ENCODE measurements at places on chromosomes 13 and 19.

DNA sequence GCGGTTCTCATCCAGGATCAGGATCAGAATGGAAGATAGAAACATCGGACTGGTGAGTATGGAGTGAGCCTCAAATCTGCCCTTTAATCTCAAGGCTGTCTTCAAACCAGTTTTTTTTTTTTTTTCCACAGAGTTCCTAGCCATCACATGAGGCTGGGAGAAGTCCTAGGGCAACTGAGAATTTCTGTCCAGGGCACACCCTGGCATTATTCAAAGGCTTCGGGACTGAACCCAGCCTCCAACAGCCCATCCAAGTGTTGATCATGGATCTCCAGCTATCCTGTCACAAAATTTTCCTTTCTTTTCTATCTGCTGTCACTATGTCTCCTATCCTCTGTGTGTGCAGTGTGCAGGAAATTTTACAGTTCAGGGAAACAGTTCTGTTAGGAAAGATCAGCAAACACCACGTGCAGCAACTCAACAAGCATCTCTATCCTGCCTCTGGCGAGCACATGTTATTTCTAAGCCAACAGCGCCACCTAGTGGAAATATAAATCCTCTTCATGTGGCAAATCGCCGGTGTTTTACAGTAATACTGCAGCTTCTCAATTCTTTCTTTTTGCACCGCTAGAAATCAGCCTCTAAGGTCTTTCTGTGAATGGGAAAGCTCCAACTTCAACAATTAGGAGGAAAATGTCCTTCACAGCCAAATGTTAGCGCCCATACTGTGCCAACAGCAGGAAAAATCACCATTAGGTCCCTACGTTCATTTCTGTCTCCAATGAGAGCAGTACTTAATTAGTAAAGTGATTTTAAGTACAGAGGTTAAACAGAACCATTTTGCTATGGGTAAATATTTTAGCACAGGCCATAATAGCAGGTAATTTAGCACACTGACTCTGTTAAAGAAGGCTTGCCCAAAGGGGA, 21.4 kb upstream of the ZNF181 start:
- DNase-seq, result peak; percentile 28

GRCh38 chr19:2551172-2551863, 75.4 kb downstream of the GADD45B start:
- DNase-seq, result no peak

DNA sequence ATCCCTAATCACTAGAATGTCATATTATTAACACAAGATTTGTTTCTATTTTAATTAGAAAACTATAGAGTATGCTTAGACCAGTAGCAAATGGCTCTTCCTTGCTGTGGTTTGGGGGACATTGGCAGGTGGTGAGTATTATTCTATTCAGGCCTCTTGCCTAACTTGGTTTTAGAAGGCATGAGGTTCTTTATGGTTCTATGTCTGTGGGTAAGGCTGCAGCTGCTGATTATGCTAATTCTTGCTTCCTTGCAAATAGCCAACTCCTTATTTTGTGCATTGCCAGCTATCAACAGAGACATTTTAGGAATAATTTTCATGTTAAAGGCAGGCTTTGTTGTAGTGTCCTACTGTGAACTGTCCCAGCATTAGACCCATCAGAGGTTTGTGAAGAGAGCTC, 1344.9 kb downstream of the UQCRFS1 start:
- DNase-seq, result no peak

- no peak for DNase-seq
These were observed 102.5 kb downstream of the FAM216B start for GRCh38 chr13:42883771-42884467.

DNA sequence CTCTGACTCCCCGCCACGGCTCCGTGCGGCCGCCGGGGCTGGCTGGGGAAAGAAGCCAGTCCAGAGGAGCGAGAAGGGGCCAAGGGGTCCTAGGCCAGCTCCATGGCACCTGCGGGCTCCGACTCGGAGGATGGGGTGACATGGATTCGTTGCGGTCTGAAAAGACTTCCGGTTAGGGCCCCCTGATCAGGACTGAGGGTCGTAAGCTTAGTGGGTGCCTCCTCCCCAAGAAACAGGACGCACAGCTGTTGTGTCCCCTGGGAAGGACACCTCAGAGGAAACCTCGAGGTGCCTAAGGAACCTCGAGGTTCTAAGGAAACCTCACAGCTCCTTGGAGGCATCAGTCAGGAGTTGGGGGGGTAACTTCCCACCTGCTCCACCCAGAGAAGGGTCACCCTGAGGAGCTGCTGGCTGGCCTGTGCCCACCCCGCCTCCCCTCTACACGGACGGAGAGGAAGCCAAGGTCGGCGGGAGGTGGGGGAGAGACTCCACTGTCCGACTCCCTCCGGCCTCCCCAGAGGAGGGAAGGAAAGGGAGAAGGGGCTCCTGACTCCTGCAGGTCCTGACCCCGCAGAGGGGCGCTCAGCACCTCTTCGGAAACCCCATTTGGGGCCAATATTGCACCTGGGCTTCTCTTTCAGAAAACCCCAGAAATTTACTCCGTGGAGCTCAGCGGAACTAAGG, 855 bp downstream of the ATP12A start:
- DNase-seq, result no peak

DNA sequence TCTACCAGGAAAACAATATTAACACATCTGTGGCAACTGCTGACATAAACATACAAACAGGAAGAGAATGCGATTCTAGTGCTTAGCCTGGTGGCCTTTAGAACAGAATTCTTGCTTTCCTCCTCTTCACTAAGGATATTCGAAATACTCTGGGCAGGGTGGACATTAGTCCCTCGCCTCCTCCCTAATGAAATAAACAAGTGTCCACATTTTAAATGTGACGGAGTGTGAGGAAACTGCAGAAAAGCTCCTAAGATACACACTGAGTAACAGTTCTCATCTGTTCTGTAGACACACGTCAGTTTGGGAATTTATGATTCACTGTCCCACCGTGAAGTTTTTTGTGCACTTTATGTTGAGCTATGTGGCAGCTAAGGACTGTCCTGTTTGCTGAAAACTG, 639 bp downstream of the STARD13 start:
- no peak for DNase-seq

- no peak for DNase-seq
These were observed 952.4 kb downstream of the PCDH17 start for GRCh38 chr13:58583966-58584365.

GRCh38 chr19:36876993-36877938, 26.6 kb downstream of the ZNF345 start:
- no peak for DNase-seq

DNA sequence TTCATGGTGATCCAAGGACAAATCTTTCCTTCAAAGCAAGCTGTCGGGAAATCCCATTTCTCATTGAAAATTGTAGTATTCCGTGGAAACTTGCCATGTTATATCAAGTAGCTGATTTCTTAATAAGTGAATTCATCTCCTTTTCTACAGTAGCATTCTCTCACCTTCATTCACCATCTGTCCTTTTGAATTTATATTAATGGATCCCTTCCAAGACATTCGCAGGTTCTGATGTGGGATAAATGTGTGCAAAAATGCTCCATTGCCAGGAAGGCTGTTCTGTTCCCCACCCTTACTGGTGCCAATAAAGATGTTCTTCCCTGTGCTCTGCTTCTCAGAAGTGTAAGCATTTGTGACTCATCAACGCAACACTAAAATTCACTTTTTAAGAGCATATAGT, 36.2 kb downstream of the AMER2 start:
- DNase-seq, result no peak

GRCh38 chr13:110309661-110310524, 2.8 kb downstream of the COL4A2 start:
- DNase-seq, result no peak

GRCh38 chr13:24713022-24713421, 32.8 kb downstream of the ATP12A start:
- no peak for DNase-seq

DNA sequence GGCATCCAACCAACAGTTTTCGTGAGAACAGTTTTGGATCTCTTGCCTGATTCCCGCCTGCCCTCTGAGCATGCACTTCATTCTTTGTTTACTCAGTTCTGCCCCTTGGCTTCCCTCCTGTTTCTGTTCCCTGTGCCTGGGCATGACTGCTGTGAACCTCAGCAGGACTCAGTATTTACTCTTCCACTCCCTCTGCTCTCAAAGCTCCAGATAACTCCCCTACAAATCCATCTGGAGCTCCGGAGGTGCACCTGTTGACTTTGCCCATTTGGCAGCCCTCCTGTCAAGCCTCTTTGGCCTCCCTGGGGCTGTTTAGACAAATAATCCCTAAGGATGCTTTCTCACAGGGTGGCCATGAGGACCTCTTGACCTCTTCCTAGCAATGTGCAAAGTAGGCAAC, 34.2 kb upstream of the ARGLU1 start:
- DNase-seq, result no peak

GRCh38 chr19:35868823-35869326, 501 bp downstream of the APLP1 start:
- DNase-seq, result no peak

DNA sequence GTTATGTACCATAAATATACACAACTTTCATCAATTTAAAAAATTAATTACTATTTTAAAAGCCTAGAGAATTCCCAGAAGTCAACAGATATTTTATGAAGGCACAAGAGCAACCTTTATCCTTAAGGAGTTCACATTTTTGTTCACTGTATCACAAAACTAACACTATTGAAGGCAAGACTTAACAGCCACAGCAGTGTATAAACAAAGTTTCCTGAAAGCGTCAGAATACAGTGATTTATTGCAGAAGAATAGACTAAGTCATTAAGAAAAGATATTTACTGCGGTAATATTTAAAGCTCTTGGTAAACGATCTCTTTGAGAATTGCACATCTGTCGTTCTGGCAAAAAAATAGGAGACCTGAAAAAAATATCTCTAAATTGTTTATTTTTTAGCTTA, 419.3 kb upstream of the NBEA start:
- no peak for DNase-seq

DNA sequence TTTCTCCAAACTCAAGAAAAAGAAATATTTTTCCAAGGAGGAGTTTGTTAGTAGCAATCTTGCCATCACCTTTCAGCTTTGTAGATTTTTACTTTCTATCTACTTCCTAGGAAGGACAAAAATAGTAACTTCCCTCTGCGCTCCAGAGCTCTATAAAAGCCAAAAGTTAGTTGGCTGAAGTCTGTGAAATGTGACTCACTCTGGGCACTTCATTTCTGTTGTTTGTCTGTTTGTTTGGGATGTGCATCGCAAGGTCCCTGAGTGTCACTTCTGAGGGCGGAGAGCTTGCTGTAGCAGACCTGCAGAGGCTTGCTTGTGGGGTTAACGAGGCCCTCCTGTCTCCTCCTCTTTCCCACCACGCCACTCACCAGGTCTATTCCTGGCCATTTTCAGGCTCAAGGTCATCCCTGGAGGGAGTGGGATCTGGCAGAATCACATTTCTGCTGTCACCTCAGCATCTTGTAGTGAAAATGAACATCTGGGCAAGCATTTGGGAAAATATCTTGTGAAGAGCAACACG, 307.6 kb downstream of the GPC6 start:
- no peak for DNase-seq

DNA sequence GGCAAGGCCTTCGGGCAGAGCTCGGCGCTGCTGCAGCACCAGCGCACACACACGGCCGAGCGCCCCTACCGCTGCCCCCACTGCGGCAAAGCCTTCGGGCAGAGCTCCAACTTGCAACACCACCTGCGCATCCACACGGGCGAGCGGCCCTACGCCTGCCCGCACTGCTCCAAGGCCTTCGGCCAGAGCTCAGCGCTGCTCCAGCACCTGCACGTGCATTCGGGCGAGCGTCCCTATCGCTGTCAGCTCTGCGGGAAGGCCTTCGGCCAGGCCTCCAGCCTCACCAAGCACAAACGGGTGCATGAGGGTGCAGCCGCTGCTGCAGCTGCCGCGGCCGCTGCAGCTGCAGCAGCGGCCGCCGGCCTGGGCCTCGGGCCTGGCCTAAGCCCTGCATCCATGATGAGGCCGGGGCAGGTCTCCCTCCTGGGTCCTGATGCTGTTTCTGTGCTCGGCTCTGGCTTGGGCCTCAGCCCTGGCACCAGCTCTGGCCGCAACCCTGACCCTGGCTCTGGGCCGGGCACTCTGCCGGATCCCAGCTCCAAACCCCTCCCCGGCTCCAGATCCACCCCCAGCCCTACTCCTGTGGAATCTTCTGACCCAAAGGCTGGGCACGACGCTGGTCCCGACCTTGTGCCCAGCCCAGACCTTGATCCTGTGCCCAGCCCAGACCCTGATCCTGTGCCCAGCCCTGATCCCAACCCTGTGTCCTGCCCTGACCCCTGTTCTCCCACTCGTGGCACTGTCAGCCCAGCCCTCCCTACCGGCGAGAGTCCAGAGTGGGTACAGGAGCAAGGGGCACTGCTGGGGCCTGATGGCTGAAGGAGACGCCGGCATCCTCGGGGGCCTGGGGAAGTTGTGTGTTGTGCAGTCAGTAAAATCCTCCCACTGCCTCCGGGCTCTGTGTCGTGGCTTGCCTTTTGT, 2.0 kb upstream of the MCOLN1 start:
- no peak for DNase-seq

- no peak for DNase-seq
These were observed 2.0 kb upstream of the KLF16 start for GRCh38 chr19:1865172-1866010.

- no peak for DNase-seq
These were observed 3.0 kb downstream of the KCTD12 start for GRCh38 chr13:76883236-76883635.

DNA sequence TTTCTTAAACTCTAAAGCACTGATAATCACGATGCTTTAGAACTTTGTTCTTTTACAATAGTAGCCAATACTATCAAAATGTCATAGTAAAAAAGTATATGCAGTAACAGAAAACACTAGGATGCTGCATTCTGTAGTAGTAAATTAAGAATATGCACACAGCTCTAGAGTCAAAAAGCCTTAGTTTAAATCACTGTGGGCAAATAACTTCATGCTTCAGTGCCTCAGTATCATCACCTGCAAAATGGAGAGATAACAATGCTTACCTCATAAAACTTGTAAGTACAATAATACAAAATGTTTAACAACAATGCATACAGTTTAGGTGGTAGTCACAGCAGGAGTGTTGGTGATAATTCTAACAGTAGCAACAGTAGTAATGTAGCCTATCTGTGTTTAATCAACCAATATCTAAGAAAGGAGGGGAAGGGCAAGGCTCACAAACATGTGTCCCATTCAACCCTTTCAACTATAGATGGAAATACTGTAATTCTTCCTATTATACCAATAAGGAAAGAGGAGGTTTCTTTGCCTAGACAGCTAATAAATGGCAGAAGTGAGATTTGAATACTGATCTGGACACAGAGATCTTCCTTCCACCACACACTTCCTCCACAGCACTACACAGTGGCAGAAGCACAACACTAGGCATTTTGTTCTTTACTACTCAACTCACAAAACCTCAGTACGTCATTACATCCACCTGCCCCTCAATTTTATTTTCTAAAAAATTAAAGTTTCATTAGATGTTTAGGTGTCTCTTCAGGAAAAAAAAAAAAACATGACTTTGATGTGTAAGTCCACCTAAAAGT, 4.6 kb downstream of the RBM26 start:
- DNase-seq, result no peak

DNA sequence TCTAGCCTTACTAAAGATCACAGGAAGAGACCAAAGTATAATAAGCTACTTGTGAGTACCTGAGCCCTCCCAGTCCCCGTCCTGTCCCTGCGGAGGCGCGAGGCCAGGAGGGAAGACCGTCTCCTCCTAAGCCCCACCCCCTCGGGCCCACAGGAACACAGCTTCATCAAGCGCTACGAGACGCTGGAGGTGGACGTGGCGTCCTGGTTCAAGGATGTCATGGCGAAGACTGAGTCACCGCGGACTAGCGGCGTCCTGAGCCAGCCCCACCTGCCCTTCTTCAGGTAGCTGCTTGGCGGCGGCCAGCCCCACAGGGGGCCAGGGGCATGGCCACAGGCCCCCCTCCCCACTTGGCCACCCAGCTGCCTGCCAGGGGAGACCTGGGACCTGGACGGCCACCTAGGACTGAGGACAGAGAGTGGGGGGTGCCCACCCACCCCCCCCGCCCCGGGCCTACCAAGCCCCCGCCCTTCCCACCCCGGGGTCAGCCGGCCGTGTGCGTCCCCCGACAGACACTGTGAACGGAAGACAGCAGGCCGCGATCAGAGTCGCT, 2.4 kb upstream of the TGFBR3L start:
- DNase-seq, result no peak

Measured in natural killer cell (primary cell).